ENCODE measurements at places on chromosomes 5 and 9.
A peak's percentile ranks its signal among the peaks of the same experiment; 100 is the strongest.

- DNase-seq, result no peak
Observed at GRCh38 chr9:111414406-111414805, 69.8 kb downstream of the ECPAS start.

GRCh38 chr9:18467696-18468095 lies 6.3 kb upstream of the ADAMTSL1 start:
- DNase-seq, result no peak

DNA sequence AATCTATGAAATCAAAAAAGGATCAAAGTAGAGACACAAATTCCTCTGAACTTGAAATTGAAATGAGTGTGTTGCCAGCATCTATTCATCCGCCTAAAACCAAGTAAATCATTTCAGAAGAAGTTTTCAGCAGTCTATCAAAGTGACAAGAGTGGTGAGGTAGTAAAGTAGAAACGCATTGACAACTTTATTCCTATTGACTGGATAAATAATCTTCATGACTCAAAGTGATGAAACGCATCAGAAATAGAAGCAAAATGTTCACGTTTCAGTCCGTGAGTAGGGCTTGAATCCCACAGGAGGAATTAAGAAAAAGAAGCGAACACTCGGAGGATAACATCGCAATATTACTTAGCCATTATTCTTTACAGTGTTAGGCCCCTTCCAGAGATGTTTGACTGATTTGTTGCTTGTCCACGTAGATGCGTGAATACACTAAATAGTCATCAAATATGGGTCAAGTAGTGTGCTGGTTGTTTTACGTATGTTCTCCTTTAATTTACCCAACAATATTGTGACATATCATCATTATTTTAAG lies 314.4 kb downstream of the PLK2 start:
- DNase-seq, result no peak

- no peak for DNase-seq
Observed at GRCh38 chr5:92809855-92810465, 771.1 kb downstream of the NR2F1-AS1 start.

DNA sequence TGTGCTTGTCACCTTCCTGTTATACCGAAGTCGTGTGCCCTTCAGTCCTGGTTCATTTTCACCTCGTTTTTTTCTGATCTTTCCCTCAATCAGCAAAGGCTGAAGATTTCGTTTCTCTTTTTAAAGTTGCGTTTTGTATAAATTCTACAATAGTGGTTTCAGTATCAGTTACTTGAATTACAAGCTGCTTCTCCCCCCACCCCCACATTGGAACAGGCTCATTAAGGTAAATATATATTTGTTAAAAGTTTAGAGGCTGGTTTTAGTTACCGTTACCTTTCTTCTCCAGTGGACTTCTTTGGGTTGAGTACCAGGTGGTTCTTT lies 881 bp downstream of the SUB1 start:
- no peak for DNase-seq

GRCh38 chr5:31614151-31615020 lies 24.5 kb upstream of the PDZD2 start:
- DNase-seq, result no peak

GRCh38 chr5:39226100-39226451 lies 6.7 kb upstream of the FYB1 start:
- no peak for DNase-seq

- no peak for DNase-seq
Observed at GRCh38 chr9:129422032-129422842, 198.7 kb downstream of the C9orf50 start.

DNA sequence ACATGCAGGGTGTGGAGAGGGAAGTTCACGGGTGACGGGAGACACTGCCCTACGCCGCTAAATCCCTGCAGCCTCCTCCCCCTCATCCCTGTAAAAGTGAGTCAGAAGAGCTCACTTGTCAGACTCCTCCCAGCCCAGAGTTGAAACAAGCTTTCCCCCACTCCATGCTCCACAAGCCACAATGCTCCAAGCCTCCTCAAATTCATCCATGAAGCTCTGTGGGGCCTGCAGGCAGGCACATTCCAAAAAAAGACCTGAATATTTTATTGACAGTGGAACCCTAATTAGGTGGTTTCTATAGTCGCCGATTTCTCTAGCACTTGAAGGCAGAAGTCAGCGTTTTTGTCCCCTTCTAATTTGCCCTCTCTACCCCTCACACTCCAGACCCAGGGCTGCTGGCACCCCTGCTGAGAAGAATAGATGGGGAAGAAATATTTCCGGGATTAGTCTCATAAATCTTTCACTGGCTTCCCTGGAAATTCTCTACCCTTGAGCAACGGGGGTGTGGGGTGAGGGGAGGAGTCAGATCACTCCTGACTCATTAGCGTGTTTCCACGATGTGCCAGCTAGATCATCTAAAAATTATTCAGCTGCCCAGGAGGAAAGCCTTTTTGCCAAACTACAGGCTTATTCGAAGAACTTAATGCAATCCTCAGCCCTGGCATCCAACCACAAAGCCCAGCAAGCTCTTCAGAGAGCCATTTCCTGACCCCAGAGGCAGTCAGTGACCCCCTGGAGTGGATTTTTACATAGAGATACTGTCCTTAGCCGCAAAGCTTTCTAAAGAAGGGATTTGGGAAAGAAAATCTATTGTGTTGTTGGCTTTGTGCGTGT lies 97.1 kb downstream of the ENC1 start:
- peak; percentile 84 for DNase-seq

- DNase-seq, result no peak
Observed at GRCh38 chr9:134994926-134995791, 77.4 kb upstream of the FCN1 start.

DNA sequence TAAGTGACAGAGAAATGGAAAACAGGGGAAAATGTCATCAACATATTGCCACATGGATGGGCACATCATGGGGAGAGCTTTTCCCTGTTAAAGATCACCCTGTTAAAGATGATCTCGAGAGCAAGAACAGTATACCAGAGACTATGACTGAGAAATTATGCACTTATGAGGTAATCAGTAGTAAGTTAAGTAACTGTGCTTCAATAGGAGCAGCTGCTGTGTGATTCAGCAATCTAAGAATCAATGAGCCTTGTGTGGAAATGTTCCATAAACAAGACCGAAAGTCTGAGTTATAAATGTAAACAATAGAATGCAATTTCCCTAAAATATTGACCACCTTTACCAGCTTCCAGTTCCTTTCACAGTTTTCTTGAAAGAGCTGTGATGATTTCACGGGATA lies 582.3 kb downstream of the CAAP1 start:
- DNase-seq, result no peak

GRCh38 chr5:158967541-158967940 lies 132.2 kb downstream of the EBF1 start:
- peak; percentile 49 for DNase-seq

DNA sequence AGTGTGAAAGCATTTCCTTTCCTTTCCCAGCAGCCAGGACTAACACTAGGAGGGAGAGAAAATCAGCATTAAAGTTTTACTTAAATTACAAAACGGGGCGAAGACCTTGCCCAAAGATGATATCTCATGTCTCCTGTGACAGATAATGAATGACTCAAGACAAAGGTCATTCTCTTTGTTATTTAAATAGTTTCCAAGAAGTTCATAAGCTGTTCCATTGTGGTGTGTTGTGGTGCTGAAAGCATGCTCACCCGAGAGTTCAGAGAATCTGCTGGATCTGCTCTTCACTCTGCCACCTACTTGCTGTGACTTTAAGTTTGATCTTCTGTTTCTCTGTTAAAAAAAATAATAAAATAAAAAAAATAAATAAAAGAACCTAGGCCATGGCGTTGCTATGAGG lies 265.9 kb upstream of the NR4A3 start:
- no peak for DNase-seq

DNA sequence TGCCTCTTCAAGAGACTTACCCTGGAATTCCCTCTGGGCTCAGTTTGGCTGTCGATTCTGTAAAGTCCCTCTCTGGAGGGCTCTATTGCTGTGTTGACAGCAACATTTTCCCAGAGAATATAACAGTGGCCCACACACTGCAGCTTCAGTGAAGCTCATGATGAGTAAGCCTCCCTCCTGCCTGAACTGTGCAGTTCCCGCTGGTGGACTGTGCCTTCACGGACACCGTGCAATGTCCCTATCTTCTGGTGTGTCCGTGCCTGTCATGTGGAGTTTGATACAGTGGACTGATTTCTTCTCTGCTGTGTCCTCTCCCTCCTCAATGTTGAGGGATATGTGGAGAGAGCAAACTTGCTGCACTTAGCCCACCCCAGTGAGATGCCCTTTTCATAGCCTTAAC lies 109.0 kb downstream of the NTRK2 start:
- no peak for DNase-seq

DNA sequence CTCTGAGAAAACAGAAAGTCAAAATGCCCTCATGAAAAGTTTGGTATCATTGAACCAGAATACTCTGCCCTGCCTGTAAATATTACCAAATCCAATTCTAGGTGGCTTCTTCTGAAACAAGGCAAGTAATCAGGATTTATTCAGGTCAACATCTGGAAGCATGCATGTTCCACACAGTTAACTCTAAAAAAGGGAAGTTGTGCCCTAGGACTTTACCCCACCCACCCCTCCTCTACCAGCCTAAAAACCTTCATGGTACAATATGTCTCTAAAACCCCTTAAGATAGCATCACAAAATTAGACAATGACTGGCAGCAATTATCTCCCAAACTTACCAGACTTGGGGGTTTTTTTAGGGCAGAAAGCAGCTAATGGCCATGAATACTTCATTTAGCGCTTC lies 414.8 kb upstream of the SLC30A5 start:
- DNase-seq, result no peak

GRCh38 chr5:132472431-132472830 lies 18.1 kb downstream of the IRF1 start:
- DNase-seq, result no peak

- DNase-seq, result no peak
Observed at GRCh38 chr5:174545926-174546325, 178.5 kb upstream of the MSX2 start.

DNA sequence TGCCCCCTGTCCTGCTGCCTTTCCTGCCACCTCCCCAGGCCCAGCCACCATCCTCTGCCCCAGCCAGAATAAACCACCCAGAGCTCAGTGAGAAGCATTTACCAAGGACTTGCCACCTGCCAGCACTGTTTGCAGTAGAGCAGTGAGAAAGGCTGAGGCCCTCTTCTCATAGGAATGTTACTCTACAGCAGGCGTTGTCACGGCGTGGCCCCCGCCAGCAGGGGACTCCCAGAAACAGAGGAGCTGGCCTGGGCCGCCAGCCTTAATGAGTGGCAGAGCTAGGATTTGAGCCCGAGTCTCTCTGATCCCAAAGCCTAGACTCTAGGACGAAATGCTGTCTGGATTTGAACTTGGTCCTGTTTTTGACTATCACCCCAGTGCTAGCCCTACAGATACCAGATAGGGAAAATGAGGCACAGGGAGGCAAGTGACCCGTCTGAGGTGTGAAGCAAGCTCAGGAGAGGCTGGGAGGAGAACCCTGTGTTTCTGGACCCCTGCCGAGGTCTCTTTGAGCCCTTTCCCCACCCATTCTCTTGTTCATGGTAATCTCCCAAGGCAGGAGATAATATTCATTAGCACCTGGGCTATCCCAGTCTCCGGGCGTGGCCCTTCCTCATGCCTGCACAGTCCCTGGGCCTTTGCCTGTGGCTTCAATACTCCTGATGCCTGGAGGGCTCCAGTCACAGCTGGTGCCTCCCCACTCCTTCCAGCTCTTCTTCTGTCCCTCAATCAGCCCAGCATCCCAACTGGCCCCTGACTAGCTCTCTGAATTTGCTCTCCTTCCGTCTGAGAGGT lies 30.7 kb downstream of the HRH2 start:
- DNase-seq, result no peak

DNA sequence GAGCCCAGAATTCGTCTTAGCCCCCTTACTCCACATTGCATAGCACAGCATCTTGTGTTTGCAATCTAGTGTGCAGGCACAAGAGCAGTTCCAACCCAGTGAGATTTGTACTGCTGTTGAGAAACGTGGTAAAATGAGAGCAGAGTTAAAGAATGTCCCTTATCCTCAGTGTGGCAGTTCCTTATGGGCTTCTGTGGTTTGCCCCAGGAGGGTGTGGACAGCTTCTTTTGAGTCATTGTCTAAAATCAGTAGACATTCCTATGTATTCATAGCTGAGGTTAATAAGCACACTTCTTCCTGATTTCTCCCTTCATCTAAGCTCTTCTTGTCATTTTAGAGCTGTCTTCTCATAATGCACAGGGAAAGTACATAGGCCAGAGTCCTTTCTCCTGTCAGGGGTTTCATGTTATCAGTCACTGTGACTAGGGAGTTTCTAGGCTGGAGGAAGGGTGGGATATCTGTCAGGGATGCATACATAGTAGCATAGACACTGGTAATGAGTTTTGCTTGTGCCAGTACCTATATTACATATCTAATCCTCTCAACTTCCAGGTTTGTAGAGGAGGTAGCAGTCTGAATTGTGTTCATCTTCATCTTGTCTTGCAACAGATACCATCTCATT lies 2.0 kb upstream of the CAVIN4 start:
- DNase-seq, result no peak

DNA sequence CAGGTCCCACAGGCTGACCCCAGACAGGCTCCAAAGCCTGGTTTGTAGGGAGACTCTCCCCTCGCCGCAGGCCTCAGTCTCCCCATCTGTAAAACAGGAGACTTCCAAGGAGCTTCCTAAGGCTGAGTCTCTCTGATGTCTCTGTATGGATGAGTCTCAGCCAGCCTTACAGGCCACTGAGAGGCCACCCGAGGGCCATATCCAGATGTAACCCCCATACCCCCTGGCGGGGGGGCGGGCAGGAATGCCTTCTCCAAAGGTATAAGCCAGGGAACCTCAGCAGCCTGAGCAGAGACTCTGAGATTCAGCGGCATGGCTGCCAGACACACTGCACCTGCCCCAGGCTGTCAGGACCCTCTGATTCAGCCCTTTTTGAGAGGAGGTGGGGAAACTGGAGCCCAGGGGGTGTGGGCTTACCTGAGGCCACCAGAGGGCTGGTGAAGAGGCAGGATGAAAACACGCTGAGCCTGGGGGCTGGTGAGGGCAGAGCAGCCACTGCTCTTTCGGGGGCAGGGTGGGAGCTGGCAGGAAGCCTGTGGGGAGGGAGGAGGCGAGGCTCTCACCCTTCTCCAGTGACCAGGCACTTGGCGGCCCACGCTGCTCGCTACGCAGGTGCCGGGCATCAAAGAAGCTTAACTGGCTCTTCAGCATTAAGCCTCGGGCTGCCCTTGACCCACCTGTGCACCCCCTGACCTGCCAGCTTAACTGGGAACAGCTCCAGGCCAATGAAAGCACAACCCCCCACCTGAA lies 5.5 kb upstream of the SUSD3 start:
- no peak for DNase-seq

DNA sequence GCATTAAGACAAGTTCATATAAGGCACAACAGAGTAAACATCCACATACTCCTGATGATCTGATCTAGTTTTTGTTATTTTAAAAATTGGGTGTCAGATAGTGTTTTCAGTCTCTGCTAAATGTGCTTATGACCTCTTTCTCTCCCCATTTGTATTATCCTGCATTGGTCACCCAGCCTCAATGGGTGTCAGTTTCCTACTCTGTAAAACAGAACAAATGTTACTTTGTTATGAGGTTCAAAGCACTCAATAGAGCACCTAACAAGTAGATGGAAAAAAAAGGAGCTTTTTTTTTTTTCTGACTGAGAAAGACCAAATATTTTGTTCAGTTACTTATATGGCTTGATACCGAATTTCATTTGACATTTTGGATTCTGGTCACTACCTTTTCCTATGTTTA lies 33.6 kb upstream of the RASGRF2 start:
- DNase-seq, result no peak

All from fibroblast of skin of left quadriceps (primary cell).